ENCODE measurements at places on chromosomes 4 and X. TPM values are rescaled to one million over a fixed set of nuclear protein-coding genes. Genes with fewer than 3 reads are reported as not detected.

The PF4V1 gene
- total RNA-seq: not detected

GRCh38 chr4:77827343-77827742 lies 8.2 kb upstream of the CNOT6L start:
- H3K4me3 ChIP-seq: no peak overlapping the region
- no peaks in the 10 kb centered on the region for H3K36me3 ChIP-seq
- H3K27ac ChIP-seq: no peak overlapping the region

The UGT2B7 gene
- not detected for total RNA-seq

DNA sequence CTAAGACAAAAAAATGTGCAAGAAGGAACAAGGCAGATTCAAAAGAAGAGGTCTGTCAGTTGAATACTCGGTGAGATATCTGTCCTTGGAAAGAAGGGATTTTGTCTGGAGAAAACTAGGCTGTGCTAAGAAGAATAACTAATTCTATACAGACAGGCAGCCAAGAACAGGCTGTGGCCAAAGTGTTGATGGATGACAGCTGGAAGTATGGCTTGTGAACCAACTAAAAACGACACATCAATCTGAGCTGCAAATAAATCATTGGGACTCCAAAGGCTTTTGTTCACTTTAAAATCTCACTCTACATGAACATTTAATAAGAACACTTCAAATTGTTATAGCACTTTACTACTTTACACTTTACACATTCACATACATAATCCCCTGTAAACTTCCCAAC lies 70.5 kb upstream of the IGSF1 start:
- H3K4me3 ChIP-seq: no peak overlapping the region
- H3K27ac ChIP-seq: no peak overlapping the region
- H3K27me3 ChIP-seq: no peaks in the 10 kb centered on the region
- DNase-seq: no peak
- no peaks in the 10 kb centered on the region for H3K36me3 ChIP-seq
- no peaks in the 10 kb centered on the region for H3K4me1 ChIP-seq

DNA sequence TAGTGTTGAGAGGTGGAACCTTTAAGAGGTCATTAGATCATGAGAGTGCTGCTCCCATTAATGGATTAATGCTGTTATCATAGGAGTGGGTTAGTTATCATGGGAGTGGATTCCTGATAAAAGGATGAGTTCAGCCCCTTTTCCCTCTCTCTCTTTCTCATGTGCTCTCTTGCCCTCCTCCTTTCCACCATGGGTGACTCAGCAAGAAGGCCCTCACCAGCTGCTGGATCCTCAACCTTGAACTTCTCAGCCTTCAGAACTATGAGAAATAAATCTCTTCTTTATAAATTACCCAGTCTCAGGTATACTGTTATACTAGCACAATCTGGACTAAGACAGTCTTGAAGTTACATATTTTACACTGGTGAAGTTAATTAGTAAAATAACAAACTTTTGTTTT lies 10.0 kb upstream of the CDKL5 start:
- H3K27ac ChIP-seq: no peak overlapping the region
- H3K27me3 ChIP-seq: no peaks in the 10 kb centered on the region
- H3K4me1 ChIP-seq: no peaks in the 10 kb centered on the region
- no peaks in the 10 kb centered on the region for H3K36me3 ChIP-seq

The TCEAL5 gene
- not detected for total RNA-seq

- no peak for DNase-seq
- no peaks in the 10 kb centered on the region for H3K36me3 ChIP-seq
- H3K27ac ChIP-seq: no peak overlapping the region
- peaks cover 6% of the 10 kb centered on the region for H3K4me1 ChIP-seq
- H3K4me3 ChIP-seq: no peak overlapping the region
Measured at GRCh38 chr4:169348541-169348940, 77.8 kb upstream of the SH3RF1 start.

GRCh38 chrX:53716328-53717088 lies 30.0 kb upstream of the HUWE1 start:
- H3K36me3 ChIP-seq: no peaks in the 10 kb centered on the region
- H3K27ac ChIP-seq: no peak overlapping the region
- no peak overlapping the region for H3K4me3 ChIP-seq
- peaks cover 20% of the 10 kb centered on the region for H3K4me1 ChIP-seq

DNA sequence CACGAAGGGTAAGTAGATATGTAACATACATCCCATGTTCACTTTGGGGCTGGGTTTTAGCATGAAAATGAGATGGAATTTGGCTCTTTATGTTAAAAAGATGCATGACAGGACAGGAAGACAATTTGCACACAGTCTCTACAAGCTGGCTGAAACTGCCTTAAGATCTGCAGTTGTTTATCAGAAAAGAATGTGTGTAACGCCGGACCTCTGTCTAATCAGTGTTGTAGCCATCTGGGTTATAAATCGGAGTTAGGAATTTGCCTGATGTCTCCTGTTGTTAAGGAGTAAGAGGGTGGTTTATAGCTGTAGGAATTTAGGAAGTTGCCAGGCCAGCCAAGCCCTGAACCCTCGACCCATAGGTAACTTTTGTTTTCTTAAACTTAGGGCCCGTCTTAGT lies 562.9 kb upstream of the FAT1 start:
- H3K27me3 ChIP-seq: no peaks in the 10 kb centered on the region
- DNase-seq: no peak
- no peaks in the 10 kb centered on the region for H3K36me3 ChIP-seq
- no peak overlapping the region for H3K27ac ChIP-seq
- H3K4me3 ChIP-seq: no peak overlapping the region

The IGFBP7 gene
- 0.91 TPM for total RNA-seq

- H3K27me3 ChIP-seq: no peaks in the 10 kb centered on the region
- no peaks in the 10 kb centered on the region for H3K4me1 ChIP-seq
- DNase-seq: no peak
Measured at GRCh38 chr4:36173905-36174304, 70.4 kb downstream of the ARAP2 start.

DNA sequence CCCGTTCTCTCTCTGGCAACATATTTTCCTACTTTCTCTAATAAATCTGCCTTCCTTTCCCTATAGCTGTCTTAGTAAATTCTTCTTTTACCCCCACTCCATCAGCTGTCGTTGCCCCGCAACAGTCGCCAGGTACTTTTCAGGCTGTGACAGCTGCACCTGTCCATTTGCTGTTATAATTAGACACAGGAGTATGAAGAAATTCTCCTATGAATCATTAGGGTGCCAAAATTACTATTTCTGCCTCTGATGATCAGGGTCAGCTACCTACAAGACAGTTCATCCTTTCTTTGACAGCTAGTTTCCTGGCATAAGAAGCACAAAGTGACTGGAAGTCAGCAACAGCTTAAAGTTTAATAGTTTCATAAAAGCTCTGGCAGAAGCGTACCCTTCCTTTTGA lies 19.5 kb upstream of the GALNTL6 start:
- H3K27me3 ChIP-seq: no peaks in the 10 kb centered on the region
- no peak overlapping the region for H3K27ac ChIP-seq
- no peaks in the 10 kb centered on the region for H3K36me3 ChIP-seq
- no peak overlapping the region for H3K4me3 ChIP-seq
- H3K4me1 ChIP-seq: no peaks in the 10 kb centered on the region

GRCh38 chr4:17163156-17163771 lies 264.8 kb upstream of the LDB2 start:
- no peak for DNase-seq
- H3K27me3 ChIP-seq: no peaks in the 10 kb centered on the region
- H3K36me3 ChIP-seq: no peaks in the 10 kb centered on the region

- no peak for DNase-seq
- H3K4me1 ChIP-seq: peaks cover 8% of the 10 kb centered on the region
- no peak overlapping the region for H3K27ac ChIP-seq
Measured at GRCh38 chrX:68462197-68462596, 28.9 kb upstream of the OPHN1 start.

GRCh38 chr4:77121736-77122240 lies 35.2 kb upstream of the CCNG2 start:
- H3K27ac ChIP-seq: no peak overlapping the region
- H3K36me3 ChIP-seq: no peaks in the 10 kb centered on the region
- no peak for DNase-seq
- no peaks in the 10 kb centered on the region for H3K27me3 ChIP-seq
- H3K4me3 ChIP-seq: no peak overlapping the region

DNA sequence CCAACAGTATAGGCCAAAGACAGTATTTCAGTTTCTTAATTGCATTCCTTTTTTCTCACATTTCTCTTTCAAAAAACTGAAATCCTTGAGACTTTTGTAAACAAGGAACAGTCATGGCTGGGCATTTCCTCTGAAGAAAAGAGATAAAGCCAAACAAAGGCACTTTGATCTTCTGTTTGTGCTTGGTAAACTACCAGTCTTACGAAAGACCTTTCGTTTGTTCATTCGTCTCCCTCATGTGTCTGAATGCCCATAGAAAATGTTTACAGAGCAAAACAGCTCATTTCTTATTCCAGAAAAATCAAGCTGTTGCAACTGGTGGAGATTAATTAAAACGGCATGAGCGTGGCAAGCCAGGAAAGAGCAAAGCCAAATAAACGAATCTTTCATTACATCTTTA lies 178.0 kb downstream of the GASK1B start:
- H3K27me3 ChIP-seq: no peaks in the 10 kb centered on the region
- peaks cover 4% of the 10 kb centered on the region for H3K4me1 ChIP-seq
- DNase-seq: no peak
- no peak overlapping the region for H3K4me3 ChIP-seq
- H3K27ac ChIP-seq: no peak overlapping the region

DNA sequence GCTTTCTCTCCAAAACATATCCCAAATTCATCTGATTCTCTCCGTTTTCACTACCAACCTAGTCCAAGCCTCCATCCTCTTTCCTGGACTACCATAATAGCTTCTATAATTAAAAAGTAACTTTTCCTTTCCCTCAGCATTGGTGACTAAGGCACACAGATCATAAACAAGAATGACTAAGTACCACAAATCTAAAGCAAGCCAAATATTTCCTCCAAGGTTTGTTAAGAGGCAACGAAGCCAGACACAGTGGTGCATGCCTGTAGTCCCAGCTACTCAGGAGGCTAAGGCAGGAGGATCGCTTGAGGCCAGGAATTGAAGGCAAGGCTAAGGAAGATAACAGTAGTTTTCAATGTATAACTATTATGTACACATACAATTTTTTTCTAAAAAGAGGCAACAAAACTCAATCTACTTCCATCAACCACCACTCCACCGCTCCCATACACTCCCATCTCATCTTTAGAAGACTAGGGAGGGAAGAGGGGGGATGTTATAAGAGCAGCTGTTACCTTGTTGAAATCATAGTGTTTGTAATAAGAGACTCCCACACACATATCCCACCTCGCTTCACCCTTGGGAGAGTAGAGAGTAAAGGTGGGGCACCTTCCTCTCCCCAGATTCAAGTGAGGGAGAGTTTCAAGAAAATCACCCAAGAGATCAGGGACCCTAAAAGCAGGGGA lies 4.2 kb upstream of the JCHAIN start:
- no peaks in the 10 kb centered on the region for H3K27me3 ChIP-seq
- H3K36me3 ChIP-seq: no peaks in the 10 kb centered on the region
- no peaks in the 10 kb centered on the region for H3K4me1 ChIP-seq
- no peak overlapping the region for H3K27ac ChIP-seq
- H3K4me3 ChIP-seq: no peak overlapping the region
- no peak for DNase-seq

DNA sequence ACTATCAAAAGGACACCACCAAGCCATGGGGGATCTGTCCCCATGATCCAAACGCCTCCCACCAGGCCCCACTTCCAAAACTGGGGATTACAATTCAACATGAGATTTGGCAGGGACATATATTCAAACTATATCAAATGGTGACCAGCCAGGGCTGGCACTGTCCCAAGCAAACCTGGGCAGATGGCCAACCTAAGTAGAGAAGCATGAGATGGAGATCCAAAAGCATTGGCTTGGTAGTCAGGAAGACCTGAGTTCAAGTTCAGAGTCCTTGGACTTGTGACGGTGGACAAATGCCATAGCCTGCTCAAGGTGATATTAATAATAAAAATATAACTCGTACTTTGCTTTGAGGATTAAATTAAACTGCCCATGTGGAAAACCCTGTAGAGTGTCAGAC lies 79.2 kb upstream of the HS3ST1 start:
- no peak for DNase-seq
- no peaks in the 10 kb centered on the region for H3K27me3 ChIP-seq
- peaks cover 63% of the 10 kb centered on the region for H3K4me1 ChIP-seq

The SPANXD gene
- not detected for total RNA-seq

The VGLL1 gene
- total RNA-seq: not detected

GRCh38 chrX:107741404-107741790 lies 34.2 kb downstream of the TSC22D3 start:
- DNase-seq: no peak
- no peaks in the 10 kb centered on the region for H3K36me3 ChIP-seq
- H3K27ac ChIP-seq: no peak overlapping the region
- no peak overlapping the region for H3K4me3 ChIP-seq

- H3K4me1 ChIP-seq: no peaks in the 10 kb centered on the region
- H3K4me3 ChIP-seq: no peak overlapping the region
- no peaks in the 10 kb centered on the region for H3K36me3 ChIP-seq
- no peak overlapping the region for H3K27ac ChIP-seq
- H3K27me3 ChIP-seq: no peaks in the 10 kb centered on the region
Measured at GRCh38 chrX:119495734-119496726, 27.8 kb downstream of the SLC25A5 start.

The HSFX3 gene
- 0.96 TPM for total RNA-seq

DNA sequence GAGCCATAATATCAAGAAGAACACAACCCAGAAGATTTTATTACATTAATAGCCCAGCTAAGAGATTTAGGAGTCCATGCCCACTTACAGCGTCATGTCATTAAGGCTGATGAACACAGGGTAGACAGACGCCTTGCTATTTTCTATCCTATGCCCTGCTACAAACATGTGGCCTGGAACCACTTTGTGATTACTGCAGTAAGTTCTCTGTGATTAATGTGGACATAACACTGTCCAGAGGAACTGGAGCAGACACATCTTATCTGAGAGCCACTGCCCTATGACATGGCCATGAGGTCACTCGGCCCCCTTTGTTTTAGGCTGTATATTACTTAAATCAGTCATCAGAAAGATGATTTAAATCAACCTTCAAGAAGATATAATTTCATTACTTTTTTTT lies 211.7 kb downstream of the MAML3 start:
- H3K27ac ChIP-seq: no peak overlapping the region
- H3K36me3 ChIP-seq: no peaks in the 10 kb centered on the region
- H3K4me1 ChIP-seq: no peaks in the 10 kb centered on the region
- no peak for DNase-seq
- H3K27me3 ChIP-seq: no peaks in the 10 kb centered on the region
- no peak overlapping the region for H3K4me3 ChIP-seq

- H3K36me3 ChIP-seq: no peaks in the 10 kb centered on the region
- H3K27me3 ChIP-seq: no peaks in the 10 kb centered on the region
- H3K4me3 ChIP-seq: no peak overlapping the region
- H3K27ac ChIP-seq: no peak overlapping the region
- no peaks in the 10 kb centered on the region for H3K4me1 ChIP-seq
Measured at GRCh38 chr4:61201961-61202637, 2.0 kb downstream of the ADGRL3 start.

DNA sequence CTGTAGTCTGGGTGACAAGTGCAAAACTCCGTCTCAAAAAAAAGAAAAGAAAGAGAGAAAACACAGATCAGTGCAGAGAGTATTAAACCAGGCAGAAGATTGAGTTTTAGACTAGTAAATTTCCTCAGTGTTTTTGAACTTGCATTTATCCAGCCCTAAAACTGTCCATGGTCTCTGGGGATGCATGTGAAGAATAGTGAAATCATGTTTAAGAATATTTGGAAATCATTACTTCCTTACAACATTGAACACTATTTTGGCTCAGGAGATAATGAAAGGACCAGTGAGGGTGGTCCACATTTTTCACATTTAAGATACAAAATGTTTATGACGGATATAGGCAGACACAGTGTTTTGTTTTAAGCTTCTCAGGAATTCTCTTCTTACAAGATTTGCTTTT lies 195.8 kb upstream of the RASGEF1B start:
- no peak overlapping the region for H3K27ac ChIP-seq
- no peaks in the 10 kb centered on the region for H3K36me3 ChIP-seq
- no peaks in the 10 kb centered on the region for H3K4me1 ChIP-seq
- H3K27me3 ChIP-seq: peaks cover 11% of the 10 kb centered on the region
- no peak overlapping the region for H3K4me3 ChIP-seq
